ENCODE measurements at places on chromosomes 5 and 9. TPM values are rescaled to one million over a fixed set of nuclear protein-coding genes. Genes with fewer than 3 reads are reported as not detected.

Gene TICAM2
- 4.0 TPM for total RNA-seq

Gene OGN
- total RNA-seq: 195 TPM

Gene ASPN
- total RNA-seq: 419 TPM

Gene IRX1
- total RNA-seq: 1.6 TPM

Gene ZNF883
- 3.8 TPM for total RNA-seq

Gene FOXD4L6
- not detected for total RNA-seq

Gene FOXD1
- total RNA-seq: 5.1 TPM

Gene EGFLAM
- total RNA-seq: 37.6 TPM

Gene SHISAL2B
- total RNA-seq: not detected

Gene ACO1
- total RNA-seq: 35.2 TPM

Gene ST6GALNAC6
- total RNA-seq: 34.0 TPM

Gene DOCK8
- 22.8 TPM for total RNA-seq

Gene TUT7
- 34.8 TPM for total RNA-seq

Gene ZFP37
- 8.9 TPM for total RNA-seq

Gene ANAPC2
- total RNA-seq: 29.8 TPM

Gene LVRN
- total RNA-seq: 2.1 TPM

Gene HSPB3
- total RNA-seq: 257 TPM

Gene FOXI1
- total RNA-seq: not detected

Gene DBH
- total RNA-seq: 0.10 TPM

Gene PLAC8L1
- total RNA-seq: not detected

Gene GABRP
- total RNA-seq: 7.2 TPM

Gene CDKN2A
- total RNA-seq: not detected

Gene ZNF169
- total RNA-seq: 10.3 TPM

Gene S100Z
- total RNA-seq: 2.1 TPM

Gene RANBP3L
- total RNA-seq: 8.4 TPM

Gene SPATA31A3
- total RNA-seq: not detected

Gene SMIM33
- not detected for total RNA-seq

Gene CDC25C
- 4.4 TPM for total RNA-seq

Gene RELL2
- total RNA-seq: 0.82 TPM

Gene CORO2A
- 2.9 TPM for total RNA-seq

Gene NSG2
- 3.1 TPM for total RNA-seq

Gene PDCD1LG2
- total RNA-seq: 1.6 TPM

Gene DNAH5
- 0.92 TPM for total RNA-seq

Gene MINAR2
- total RNA-seq: not detected

Gene RETREG1
- 160 TPM for total RNA-seq

Gene SLC45A2
- total RNA-seq: not detected

Gene CAVIN4
- total RNA-seq: 392 TPM

Gene SLC34A1
- total RNA-seq: not detected

Gene PTRH1
- total RNA-seq: 7.3 TPM

Gene ITGA2
- total RNA-seq: 26.1 TPM

Gene DDX4
- not detected for total RNA-seq

Gene FAM219A
- total RNA-seq: 8.4 TPM

Gene DIMT1
- total RNA-seq: 16.2 TPM

Gene SRA1
- 18.9 TPM for total RNA-seq

Gene CYLC2
- not detected for total RNA-seq

Gene RAPGEF1
- 58.1 TPM for total RNA-seq

All from tongue (tissue), 3 donors.